ENCODE measurements at places on chromosomes 1 and 21. TPM values are rescaled to one million over a fixed set of nuclear protein-coding genes. Genes with fewer than 3 reads are reported as not detected.

Gene SYNC
- 1.7 TPM for polyA plus RNA-seq

- DNase-seq: no peak
These were observed 12.8 kb upstream of the XCL2 start for GRCh38 chr1:168556647-168557046.

- no peak for DNase-seq
These were observed 35.7 kb downstream of the TENT5C start for GRCh38 chr1:117641536-117641935.

DNA sequence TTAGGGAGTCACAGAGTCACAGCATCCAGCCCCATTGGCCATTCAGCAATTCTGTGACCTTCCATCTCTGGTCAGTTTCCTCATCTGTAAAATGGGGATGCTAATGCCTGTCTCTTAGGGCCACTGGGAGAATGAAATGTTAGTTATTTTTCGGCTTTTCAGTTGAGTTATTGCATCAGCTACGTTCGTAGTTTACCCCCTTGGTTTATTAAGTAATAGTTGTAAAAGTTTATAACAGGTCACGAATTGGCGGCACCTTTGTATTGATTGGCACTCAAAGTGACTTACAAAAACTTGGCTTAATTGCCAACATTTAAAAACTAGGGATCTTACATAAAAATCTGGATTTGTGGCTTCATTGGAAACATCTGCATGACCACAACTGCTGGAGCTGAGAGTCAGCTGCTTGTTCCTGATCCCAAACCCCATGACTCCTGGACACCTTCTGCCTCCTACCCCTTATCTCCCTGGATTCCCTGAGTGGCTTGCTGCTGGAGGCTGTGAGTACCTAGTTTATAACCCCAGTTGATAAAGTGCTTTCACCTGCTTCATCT, 23.0 kb upstream of the SLC1A7 start:
- DNase-seq: no peak

GRCh38 chr1:218164111-218164929, 120.8 kb upstream of the RRP15 start:
- DNase-seq: no peak

DNA sequence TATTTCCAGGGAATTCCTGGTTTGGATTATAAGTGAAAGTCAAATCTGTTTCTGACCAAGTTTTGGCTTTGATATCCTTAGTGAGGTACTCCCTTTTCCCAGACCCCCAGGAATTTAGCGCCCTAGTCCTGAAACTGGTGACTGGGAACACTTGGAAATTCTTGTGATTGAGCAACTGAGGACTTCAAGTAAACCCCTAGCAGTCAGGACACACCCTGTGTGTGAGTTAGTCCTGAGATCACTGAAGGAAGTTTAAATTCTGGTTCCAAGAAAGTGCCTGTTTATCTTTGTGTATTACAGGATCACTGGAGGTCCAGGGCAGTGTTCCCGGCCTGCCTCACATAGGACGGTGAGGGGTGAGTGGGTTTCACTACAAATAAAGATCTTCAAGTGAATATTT, 95.1 kb upstream of the F3 start:
- no peak for DNase-seq

All from renal pelvis (tissue), 12 donors.